ENCODE measurements at places on chromosomes 6 and 20. TPM values are rescaled to one million over a fixed set of nuclear protein-coding genes. Genes with fewer than 3 reads are reported as not detected.

The LIN28B gene
- 0.14 TPM for total RNA-seq

The VSX1 gene
- not detected for total RNA-seq

The DACT2 gene
- total RNA-seq: 2.6 TPM

The MMP24 gene
- 2.3 TPM for total RNA-seq

The EYA4 gene
- total RNA-seq: 7.4 TPM

The TXLNB gene
- 2.8 TPM for total RNA-seq

The NMBR gene
- total RNA-seq: 0.23 TPM

The GRM1 gene
- total RNA-seq: 0.09 TPM

The ENPP5 gene
- total RNA-seq: 10.3 TPM

The RAB23 gene
- 26.7 TPM for total RNA-seq

The RGS17 gene
- total RNA-seq: 1.7 TPM

The ENPP3 gene
- 2.9 TPM for total RNA-seq

The KHDRBS2 gene
- total RNA-seq: 43.9 TPM

The HLA-DQB2 gene
- total RNA-seq: 56.3 TPM

The DCDC2 gene
- 9.8 TPM for total RNA-seq

The EEF1A1 gene
- total RNA-seq: 13,654 TPM

The RSPH3 gene
- total RNA-seq: 14.8 TPM

The APCDD1L gene
- 0.52 TPM for total RNA-seq

The NR2E1 gene
- total RNA-seq: not detected

The FOXF2 gene
- total RNA-seq: 22.9 TPM

The DPPA5 gene
- total RNA-seq: not detected

The HLA-G gene
- 0.23 TPM for total RNA-seq

The CTCFL gene
- not detected for total RNA-seq

The BANF2 gene
- total RNA-seq: not detected

The POLH gene
- 10.1 TPM for total RNA-seq

The DEFB132 gene
- not detected for total RNA-seq

The RIMS1 gene
- 5.7 TPM for total RNA-seq

The NRSN1 gene
- total RNA-seq: not detected

The HRH3 gene
- not detected for total RNA-seq

The KCNK17 gene
- 2.6 TPM for total RNA-seq

The SLC35B3 gene
- 18.1 TPM for total RNA-seq

The CDH4 gene
- total RNA-seq: 0.43 TPM

The SYCP2 gene
- 1.9 TPM for total RNA-seq

The LTA gene
- 0.54 TPM for total RNA-seq

The CABLES2 gene
- 4.4 TPM for total RNA-seq

The ZC2HC1B gene
- total RNA-seq: not detected

The SUMO4 gene
- 1.7 TPM for total RNA-seq

The SSTR4 gene
- total RNA-seq: not detected

The PLTP gene
- 97.7 TPM for total RNA-seq

The PARD6B gene
- total RNA-seq: 38.1 TPM

The GPR63 gene
- total RNA-seq: 2.0 TPM

The EEF1A2 gene
- total RNA-seq: 1.9 TPM

The PPP1R14C gene
- total RNA-seq: 68.4 TPM

The RFX6 gene
- total RNA-seq: not detected

The F13A1 gene
- total RNA-seq: 69.9 TPM

The COL21A1 gene
- total RNA-seq: 7.3 TPM

The MAK gene
- total RNA-seq: 3.2 TPM

The CST3 gene
- total RNA-seq: 726 TPM

The STMND1 gene
- total RNA-seq: 11.0 TPM

The PDE7B gene
- total RNA-seq: 3.7 TPM

The OSBPL2 gene
- total RNA-seq: 48.0 TPM

The FABP7 gene
- total RNA-seq: not detected

The ENPP4 gene
- 30.5 TPM for total RNA-seq

The BCAS1 gene
- total RNA-seq: 4.0 TPM

All from lung (tissue), 17 donors.